ENCODE measurements at places on chromosomes 5 and 9.
A peak's percentile ranks its signal among the peaks of the same experiment; 100 is the strongest.

DNA sequence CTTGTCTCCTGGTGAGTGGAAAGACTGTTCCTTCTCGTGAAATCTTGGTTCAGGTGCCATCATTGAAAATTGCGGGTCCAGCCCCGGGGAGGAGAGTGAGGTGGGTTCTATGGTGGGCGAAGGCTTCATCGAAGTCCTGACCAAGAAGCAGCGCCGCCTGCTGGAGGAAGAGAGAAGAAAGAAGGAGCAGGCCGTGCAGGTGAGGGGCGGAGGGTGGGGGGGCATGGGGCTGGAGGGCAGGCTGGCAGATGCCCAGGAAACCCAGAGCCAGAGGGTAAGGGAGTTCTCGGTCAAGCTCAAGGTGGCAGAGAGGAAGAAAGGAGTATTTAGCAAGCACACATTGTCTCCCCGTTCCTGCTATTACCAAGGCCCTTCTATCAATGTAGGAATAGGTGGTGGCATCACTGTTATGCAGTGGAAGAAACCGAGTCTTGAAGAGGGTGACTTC lies 24.3 kb upstream of the POMT1 start:
- peak; percentile 42 for DNase-seq

- peak; percentile 49 for DNase-seq
Measured at GRCh38 chr9:125701351-125701750, 5.7 kb downstream of the MAPKAP1 start.

DNA sequence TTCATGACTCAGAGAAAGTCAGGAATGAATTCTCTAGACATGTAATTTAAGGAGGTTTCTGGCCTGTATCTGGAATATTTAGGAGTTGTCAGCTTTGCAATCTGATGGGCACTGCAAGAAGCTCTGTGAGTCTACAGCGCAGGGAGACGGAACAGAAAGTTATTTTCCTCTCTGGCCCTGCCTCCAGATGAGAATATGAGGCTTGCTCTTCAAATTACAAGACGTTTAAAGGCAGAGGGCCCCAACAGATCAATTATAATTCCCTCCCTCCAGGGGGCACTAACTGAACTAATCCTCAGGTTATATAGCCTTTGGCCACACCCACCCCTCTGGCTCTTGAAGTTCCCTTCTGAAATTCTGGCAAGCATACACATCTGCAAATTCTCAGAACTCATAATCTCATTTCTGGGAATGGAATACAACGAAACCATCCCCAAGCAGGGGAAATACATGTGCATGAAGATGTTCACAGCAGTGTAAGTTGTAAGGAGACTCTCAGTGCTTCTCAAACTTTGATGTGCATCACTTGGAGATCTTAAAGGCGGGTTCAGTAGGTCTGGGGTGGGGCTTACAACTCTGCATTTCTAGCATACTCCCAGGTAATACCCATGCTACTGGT lies 307.6 kb downstream of the CWC27 start:
- DNase-seq: peak; percentile 74

GRCh38 chr9:91391412-91391811 lies 29.7 kb upstream of the AUH start:
- no peak for DNase-seq

GRCh38 chr9:76289042-76289441 lies 105.2 kb downstream of the RFK start:
- no peak for DNase-seq

DNA sequence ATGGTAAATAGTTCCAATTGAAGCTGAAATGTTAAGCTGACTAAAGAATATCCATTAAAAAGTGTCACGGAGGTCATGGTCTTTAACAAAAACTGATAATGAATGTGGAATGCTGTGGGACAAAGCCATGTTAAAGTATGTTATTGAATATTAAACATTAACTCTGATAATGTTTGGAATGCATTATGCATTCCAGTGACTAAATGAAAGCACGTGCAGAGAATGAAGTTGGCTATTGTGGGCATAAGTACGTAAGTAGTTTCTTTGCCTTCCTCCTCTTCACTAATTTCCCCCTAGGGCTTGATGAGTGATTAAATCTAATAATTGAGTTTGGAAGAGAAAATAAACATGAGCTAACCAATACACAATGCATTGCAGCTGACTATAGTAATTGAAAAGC lies 640.4 kb upstream of the CDH10 start:
- no peak for DNase-seq

DNA sequence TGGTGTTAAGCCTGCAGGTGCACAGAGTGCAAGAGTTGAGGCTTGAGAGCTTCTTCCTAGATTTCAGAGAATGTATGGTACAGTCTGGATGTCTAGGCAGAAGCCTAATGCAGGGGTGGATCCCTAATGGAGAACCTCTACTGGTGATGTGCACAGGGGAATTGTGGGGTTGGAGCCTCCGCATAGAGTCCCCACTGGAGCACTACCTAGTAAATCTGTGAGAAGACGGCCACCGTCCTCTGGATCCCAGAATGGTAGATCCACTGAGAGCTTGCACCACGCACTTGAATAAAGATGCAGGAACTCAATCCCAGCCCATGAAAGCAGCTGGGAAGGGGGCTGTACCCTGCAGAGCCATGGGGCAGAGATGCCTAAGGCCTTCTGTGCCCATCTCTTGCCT lies 699.4 kb upstream of the FAM174A start:
- DNase-seq: no peak

DNA sequence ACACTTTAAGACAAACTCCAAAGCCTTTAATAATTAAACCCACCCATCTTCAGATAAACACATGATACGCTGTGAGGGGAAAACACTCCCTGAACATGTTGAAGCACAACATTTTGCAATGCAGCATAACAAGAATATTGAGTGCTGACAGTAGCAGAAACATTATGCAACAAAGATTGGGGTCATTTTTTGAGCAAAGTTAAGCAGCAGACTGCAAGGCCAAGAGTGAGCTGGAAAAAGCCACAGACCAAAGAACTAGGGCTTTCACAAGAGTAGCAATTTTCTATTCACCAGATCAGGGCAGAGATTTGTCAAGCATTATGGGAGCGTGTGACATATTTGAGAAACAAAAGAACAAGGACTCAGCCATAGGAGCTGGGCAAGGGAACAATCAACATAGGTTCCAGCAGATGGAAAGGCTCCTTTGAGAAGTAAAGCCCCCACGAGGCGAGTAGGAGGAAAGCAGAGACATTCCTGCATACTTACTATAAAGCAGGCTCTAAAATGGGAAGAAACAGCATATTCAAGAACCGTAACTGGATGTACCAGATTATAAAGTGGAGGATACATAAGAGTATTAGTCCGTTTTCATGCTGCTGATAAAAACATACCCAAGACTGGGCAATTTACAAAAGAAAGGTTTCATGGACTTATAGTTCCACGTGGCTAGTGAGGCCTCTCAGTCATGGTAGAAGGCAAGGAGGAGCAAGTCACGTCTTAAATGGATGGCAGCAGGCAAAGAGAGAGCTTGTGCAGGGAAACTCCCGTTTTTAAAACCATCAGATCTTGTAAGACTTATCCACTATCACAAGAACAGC lies 4.8 kb upstream of the TTC23L start:
- DNase-seq: peak; percentile 85

DNA sequence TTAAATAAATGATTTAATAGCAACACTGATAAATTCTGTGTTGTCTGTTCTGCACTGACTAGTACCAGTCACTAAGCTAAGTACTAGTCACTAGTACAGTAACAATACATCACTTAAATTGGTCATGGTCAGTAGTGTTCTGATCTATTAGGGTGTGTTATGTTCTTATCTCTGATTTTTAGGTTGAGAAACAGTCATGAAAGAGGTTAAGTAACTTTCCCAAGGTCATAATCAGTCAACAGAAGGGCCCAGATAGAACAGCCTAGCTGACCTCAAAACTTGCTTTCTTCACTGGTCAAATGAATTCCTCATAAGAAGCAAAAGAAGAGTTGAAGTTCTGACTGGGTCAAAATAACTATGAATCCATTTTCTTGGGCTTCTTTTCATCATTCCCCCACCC lies 1492.7 kb downstream of the MAT2B start:
- DNase-seq: no peak

- peak; percentile 43 for DNase-seq
Measured at GRCh38 chr5:123035360-123035917, 1.1 kb downstream of the PPIC start.

DNA sequence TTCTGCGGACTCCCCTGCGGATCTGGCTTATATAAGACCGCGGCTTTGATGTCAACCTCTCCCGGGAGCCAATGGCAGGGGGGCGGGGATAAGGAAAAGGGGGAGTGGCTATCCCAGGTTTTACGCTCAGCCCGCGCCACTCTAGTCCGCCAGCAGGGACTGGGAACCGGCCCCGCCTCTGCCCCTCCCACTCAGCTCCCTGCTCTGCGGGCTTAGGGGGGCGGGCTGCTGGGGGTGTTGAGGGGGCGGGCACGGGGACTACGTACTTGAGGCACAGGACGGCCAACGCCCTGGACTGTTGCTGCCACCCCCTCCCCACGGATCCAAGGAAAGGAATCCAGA lies at the start of gene HAND1:
HAND1 (minus strand) TSS at position 4 of the 342 bp plus-strand sequence. CDS start 219 bp downstream, outside the sequence.
- DNase-seq: no peak

- no peak for DNase-seq
Measured at GRCh38 chr5:157521704-157522029, 53.9 kb downstream of the ADAM19 start.

GRCh38 chr5:167867281-167867680 lies 424.2 kb upstream of the WWC1 start:
- DNase-seq: no peak

DNA sequence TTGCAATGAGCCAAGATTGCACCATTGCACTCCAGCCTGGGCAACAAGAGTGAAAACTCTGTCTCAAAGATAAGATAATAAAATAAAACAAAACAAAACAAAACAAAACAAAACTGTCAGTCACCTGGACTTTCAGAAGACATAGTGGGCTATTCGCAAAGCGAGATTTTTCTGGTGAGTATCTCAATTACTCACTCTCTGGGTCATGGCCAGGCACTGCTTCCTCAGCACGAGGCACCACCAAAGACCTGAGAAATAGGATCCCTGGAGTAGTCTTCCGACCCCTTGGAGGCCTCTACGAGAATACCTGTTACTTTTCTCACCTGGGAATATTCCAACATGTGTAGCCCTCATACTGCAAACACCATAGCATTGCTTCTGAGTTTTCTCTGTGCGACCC lies 201.7 kb upstream of the ZNF618 start:
- DNase-seq: no peak

DNA sequence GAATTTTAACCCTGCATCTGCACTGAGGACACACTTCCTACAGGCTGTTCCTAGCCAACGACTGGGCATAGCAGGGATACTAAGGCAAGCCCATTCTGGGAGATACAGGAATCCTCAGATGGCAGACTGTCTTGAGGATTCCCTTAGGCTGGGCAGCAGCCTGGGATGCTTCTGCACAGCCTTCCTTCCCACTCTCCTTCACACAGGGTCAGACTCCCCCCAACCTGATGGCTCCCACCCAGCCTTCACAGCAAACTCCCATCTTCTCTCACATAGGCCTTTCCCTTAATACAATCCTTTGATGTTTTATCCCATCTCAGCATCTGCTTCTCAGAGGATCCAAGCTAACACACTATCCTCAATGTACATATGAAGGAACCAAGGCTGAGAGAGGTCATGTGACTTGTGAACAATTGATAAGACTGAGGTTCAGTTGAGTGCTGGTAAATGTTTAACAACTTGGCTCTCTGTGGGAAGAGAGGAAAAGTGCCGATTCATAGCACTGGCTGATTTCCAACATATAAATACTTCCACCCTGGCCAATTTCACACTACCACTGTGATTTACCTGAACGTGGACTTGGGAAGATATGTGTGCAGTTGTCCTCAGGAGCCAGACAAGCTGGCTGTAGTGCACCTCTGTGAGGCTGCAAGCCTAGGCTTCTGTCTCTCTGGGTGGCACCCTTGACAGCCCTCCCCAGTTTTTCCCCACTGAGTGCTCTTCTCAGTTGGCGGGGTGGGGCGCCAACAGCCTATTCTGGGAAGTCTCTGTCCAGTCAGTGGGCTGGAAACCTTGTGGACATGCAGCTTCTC lies 120.2 kb upstream of the TRIM32 start:
- DNase-seq: peak; percentile 56

DNA sequence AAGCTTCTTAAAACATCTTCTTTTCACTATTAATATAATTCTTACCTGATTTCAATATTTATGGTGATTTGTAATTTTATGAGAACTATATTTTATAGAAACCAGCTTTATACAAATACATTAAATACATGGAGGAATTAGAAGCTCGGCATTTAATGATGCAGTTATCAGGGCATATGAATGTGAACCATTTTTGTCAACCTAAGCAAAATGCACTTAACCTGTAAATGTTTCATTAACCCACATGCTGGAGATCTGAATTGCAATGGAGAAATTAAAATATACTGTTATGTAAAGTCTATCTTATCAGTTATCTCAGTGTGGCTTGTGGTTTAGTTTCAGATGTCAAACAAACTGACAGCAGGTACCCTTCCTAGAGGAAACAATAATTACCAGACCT lies 63.2 kb upstream of the CDH12 start:
- no peak for DNase-seq

- no peak for DNase-seq
Measured at GRCh38 chr5:1370006-1370405, 25.1 kb upstream of the CLPTM1L start.

DNA sequence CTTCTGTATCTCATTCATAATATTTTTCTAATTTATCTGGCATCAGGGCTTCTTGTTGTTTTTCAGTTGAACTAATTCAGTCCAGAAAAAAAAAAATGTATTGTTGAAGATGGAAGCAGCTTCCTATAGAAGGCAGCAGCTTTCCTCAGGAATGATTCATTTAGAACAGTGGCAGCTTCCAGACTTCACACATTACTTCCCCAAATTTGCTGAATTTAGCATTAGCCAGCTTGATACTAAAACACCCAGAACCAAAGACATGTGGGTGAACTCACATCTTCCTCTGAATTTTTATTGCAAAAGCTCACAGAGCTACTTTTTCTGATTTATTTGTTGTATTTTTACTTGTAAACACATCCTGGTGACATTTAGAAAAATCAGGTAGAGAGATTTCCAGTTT lies 53.8 kb downstream of the HCN1 start:
- no peak for DNase-seq

DNA sequence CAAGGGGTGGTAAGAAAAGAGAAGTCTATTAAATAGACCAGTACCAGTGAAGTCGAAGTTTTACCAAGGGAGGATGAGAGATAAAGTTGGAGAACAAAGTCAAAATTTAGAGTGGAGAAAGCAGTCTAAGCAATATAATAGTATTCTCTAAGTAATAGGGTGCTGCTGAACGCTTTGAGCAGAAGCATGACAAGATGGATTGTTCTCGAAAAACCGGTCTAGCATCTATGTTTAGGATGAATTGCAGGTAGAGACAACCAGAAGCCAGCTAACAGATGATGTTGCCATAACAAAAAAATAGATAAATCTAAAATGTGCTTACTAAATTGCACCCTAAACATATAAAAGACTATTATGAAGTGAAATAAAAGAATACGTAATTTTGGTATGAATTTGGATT lies 237.0 kb downstream of the PRELID2 start:
- DNase-seq: no peak

DNA sequence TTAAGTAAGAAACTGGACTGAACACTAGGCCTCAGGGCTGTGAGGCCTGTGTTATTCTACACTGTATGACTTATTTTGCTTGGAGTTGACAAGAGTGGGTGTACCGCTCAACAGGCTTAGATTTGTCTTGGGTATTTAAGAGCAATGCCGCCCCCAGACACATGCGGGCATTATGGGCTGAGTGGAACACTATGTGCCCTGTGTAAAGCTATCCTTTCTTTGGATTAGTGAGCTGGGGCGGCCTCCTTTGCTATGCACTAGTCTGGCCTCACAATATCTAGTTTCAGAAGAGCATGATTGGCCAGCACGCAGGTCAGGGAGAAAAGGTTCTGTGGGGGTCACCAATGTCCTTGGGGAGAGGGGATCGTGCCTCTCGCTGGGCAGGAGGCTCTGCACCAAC lies 206.3 kb upstream of the GDNF start:
- no peak for DNase-seq
